Activated gamma-delta T cell treated with anti-CD3 and anti-CD28 coated beads, Interleukin-2, amount 50 U/mL, for 16 hours (primary cell): ENCODE measurements at places on chromosomes 2 and 18.

DNA sequence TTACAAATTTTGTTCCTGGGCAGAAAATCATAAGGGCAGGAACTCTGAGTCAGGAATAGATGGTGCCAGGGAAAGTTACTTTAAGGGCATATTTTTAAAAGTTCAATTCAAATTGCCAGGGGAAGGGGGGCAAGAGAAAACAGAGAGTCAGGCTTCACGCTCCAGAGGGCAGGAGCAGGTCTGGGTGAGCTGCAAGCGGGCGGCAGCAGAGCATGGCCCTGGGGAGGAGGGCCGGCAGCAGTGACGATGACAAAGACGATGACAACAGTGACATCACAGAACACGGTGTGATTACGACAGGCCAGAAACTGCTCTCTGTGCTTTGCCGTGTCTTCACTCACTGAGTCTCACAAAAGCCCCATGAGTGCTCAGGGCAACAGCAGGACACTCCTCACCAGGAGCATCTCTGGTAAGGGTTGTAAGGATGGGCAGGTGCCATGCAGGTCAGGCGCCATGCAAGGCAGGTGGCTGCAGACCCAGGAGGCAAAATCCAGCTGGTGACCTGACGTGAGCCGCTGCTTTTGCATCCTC lies 23.3 kb downstream of the CHST10 start:
- DNase-seq: no peak

- DNase-seq: no peak
These were observed 4.4 kb downstream of the DLX2 start for GRCh38 chr2:172098287-172098649.

- DNase-seq: no peak
These were observed 42.6 kb downstream of the INPP4A start for GRCh38 chr2:98487101-98487805.

DNA sequence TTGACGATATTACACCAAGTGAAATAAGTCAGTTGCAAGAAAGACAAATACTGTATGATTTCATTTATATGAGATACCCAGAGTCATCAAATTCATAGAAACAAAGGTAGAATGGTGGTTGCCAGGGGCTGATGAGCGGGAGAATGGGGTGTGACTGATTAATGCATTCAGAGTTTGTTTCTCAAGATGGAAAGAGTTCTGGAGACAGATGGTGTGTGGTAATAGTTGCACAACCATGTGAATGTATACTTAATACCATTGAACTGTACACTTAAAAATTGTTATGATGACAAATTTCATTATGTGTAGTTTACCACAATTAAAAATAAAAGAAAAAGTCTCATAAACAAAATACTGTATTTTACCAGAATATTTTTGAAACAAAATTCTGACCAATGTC lies 117.3 kb downstream of the PIGN start:
- DNase-seq: no peak

- no peak for DNase-seq
These were observed 16.7 kb downstream of the ASPRV1 start for GRCh38 chr2:69944756-69945155.

- DNase-seq: no peak
These were observed 1.8 kb upstream of the RNF149 start for GRCh38 chr2:101310090-101310833.

GRCh38 chr2:190822043-190822442 lies 58.6 kb upstream of the GLS start:
- DNase-seq: no peak

GRCh38 chr2:46095830-46096229 lies 201.4 kb upstream of the EPAS1 start:
- no peak for DNase-seq

DNA sequence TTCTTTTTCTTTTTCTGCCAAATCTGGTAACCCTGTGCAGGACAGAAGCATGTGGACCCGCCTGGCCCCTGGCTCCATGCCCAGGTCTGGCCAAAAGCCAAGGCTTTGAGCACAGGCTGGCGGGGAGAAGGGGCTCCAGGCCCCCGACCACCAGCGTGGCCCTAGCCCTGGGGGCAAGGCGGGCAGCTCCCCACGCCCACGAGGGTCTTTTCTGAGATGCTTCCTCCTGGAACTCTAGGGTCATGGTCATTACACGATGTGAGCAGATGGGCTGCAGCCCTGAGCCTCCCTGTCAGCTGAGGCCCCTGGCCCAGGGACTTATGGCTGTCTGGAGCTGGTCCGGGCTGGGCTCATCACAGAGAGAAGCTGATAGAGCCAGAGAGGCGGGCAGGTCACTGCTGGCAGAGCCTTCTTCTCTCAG lies 5.7 kb upstream of the OTOS start:
- DNase-seq: no peak

GRCh38 chr2:157058161-157058560 lies 199.3 kb upstream of the GALNT5 start:
- no peak for DNase-seq

DNA sequence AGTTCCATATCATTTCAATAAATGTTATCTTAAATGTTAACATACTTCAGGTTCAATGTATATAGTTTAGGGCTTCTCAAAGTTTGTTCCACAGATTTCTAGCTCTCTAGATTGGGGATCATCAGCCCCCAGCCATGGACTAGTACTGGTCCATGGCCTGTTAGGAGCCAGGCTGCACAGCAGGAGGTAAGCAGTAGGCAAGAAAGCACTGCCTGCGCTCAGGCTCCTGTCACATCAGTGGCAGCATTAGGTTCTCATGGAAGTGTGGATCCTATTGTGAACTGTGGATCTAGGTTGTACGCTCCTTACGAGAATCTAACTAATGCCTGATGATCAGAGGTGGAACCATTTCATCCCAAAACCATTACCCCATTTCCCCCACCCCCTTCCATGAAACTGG lies 531.1 kb downstream of the PARD3B start:
- no peak for DNase-seq

GRCh38 chr2:176648700-176649297 lies 379.6 kb downstream of the MTX2 start:
- DNase-seq: no peak

GRCh38 chr2:17057109-17058017 lies 391.7 kb upstream of the CYRIA start:
- no peak for DNase-seq

DNA sequence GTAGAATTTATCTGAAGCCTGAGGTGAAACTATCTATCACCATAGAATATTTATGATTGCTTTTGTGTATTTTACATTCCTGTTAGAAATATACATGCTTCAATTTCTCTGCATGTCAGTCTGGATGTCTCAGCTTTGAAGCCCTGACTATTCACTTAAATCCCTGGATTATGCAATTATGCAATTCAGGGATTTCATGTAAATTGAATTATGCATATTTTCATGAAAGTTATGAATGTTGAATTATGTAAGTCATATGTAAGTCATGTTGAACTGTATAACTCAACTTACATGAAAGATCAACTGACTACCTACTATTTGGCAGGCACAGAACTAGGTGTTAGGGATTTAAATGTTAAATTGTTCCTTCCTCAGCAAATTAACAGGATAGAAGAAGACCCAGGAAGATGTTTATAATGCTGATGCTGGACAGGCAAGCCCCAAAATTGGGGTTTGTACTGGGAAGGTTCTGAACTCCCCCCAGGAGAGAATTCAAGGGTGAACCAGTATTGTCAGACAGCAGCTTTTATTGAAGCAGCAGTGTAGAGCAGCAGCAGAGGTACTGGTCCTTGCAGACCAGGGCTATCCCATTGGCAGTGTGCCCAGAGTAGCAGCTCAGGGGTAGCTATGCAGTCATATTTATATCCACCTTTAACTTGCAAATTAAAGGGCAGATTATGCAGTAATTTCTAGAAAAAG lies 236.5 kb downstream of the ZNF804A start:
- DNase-seq: no peak

- DNase-seq: no peak
These were observed 64.5 kb upstream of the HDAC4 start for GRCh38 chr2:239465017-239466001.

DNA sequence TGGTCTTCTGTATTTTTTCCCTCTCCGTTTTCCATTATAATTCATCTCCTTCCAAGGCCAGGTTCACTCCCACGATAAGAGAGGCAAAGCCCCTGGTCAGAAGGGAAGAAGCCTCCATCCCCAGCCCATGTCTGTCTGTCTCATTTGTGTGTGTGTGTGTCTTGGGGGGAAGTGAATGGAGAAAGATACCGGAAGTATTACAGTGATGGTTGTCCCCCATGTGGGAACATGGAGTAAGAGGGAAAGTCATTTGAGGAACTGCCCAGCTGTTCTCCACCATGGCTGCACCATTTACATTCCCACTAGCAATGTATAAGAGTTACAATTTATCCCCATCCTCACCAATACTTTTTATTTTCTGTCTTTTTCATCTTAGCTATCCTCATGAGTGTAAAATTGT lies 113.6 kb upstream of the ATP8B1 start:
- DNase-seq: no peak

- no peak for DNase-seq
These were observed 588.4 kb downstream of the SLC4A3 start for GRCh38 chr2:220215785-220216184.

- no peak for DNase-seq
These were observed 5.7 kb downstream of the ERCC3 start for GRCh38 chr2:127288274-127288673.

DNA sequence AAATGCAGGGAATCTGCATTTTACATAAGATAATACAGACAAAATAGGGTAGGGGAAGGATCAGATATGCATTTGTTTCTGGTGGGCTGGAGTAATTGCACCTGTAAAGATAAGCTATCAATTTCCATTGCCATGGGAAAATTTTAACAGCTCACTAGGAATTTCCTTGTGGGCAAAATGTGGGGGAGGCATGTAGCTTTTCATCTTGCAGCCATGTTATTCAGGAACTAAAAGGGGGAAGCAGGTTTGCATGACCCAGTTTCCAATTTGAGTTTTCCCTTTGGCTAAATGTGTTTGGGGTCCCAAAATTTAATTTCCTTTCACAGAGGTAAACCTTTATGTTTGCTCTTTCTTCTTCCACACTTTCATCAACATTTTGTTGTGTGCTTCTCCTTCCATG lies 624.4 kb downstream of the NYAP2 start:
- no peak for DNase-seq

- no peak for DNase-seq
These were observed 50.2 kb upstream of the PLB1 start for GRCh38 chr2:28445448-28446258.

- DNase-seq: no peak
These were observed 475.7 kb upstream of the REG3G start for GRCh38 chr2:78549766-78550165.

DNA sequence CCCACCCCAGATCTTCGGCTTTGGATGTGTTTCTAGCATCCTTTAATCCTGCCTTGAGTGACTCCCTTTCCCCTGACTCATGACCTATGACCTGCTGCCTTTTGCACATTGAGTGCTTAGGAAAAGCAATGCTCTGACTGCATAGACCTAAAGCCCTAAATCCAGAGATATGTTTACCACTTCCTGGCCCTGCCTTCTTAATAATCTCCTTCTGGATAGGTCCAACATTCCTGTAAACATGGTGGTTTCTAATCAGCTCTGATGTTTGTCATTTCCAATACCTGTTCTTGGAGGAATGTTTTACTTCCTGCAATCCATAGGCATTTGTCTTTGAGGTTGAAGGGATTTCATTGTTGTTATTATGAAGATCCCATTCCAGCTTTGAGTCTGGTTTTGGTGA lies 2.3 kb downstream of the SLC3A1 start:
- no peak for DNase-seq

GRCh38 chr2:169173876-169174275 lies 104.5 kb downstream of the DHRS9 start:
- DNase-seq: no peak

- DNase-seq: no peak
These were observed 157.7 kb downstream of the COL4A4 start for GRCh38 chr2:227006189-227006897.

DNA sequence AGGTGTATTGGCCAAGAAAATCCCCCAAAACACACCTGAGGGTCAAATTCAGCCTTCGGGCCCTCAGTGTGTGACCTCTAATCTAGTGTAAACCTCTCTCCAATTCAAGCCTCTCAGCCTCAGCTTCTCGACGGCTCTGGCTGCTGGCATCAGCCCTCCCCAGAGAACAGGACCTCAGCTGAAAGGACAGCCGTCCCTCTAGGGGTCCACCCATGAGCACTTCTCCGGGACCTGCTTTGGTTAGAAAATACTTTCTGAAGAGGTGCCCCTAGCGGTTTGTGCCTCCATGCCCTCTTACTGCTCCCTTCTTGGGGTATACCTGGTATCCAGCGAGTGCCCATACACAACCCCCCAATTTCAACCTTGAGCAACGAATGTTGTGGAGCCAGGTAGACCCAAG lies 48.8 kb downstream of the INHBB start:
- DNase-seq: no peak

- no peak for DNase-seq
These were observed 91.4 kb downstream of the AOX1 start for GRCh38 chr2:200677171-200677570.
